ENCODE measurements at places on chromosomes 7 and 10. TPM values are rescaled to one million over a fixed set of nuclear protein-coding genes. Genes with fewer than 3 reads are reported as not detected.

DNA sequence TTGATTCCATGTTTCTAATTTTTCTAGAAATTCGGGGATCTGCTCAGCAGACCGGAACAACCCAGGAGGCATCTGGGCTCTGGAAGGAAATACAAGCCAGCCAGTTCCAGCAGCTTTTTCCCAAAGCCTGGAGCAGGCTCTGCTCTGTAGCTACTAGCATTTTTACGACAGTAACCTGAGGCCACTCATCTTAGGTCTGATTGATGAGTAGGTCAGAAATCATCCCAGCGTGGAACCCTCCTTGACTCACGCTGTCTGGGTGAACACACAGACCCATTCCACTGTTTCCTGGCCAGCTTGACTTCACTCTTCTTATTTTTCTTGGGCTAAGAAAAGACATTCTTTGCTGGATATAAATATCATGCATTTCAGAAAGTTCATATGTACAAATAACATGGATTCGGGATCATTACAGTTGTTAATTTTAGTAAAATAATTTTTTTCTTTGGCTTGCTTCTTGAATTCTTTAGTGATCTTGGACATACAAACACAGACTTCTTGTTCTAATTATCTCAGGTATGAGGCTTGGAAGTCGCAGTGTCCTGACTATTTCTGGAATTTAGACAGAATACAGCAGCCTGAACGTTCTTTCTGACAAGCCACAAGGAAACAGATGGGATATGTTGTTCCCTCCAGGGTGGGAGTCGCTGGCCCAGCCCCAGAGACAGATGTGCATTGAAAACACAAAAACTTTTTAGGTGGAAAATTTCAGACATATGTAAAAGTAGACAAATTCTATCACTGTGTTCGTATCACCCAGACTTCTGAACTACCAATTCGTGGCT lies 54.6 kb upstream of the PITRM1 start:
- DNase-seq: no peak

DNA sequence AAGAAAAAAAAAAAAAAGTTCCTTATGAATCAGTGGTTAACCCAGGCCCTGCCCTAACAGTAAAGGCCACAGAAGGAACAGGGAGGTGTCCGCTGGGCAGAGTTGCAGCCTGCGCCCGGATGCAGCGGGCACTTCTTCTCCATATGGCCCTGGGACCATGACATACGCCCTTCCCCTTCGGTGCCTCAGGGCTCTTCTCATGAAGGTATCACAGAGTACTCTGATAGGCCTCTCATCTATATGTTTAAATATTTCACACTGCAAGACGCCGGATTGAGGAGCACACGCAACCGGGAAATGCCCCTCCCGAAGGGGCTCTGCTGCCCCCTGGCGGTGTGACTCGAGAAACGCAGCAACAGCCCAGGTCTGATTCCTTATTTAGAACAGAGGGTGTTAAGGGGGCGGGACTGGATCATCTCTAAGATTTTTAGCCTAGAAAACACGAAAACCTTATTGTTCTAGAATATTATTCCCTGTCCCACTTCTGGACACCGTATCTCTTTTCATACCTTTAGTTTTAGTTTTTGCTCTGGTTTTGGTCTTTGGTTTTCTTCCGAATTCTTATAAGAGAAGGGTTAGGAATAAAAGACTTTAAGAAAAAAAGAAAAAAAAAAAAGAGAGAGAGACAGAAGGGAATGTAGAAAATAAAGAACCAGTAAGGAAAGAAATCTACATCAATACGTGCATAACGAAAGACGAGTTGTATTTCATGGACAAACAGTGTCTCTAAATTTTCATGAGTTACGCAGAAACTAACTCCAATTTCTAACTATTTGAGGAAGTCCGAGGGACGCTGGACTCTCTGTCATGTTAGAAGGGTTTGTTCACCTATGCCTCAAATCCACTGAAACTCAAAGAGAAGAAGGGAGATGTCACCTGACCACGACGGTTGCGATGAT lies 12.0 kb downstream of the DAGLB start:
- no peak for DNase-seq

- no peak for DNase-seq
Observed at GRCh38 chr10:84196083-84196482, 1.7 kb downstream of the CDHR1 start.

- no peak for DNase-seq
Observed at GRCh38 chr10:23523251-23523650, 84.4 kb downstream of the OTUD1 start.

- no peak for DNase-seq
Observed at GRCh38 chr10:124696446-124697392, 47.5 kb downstream of the FAM53B start.

DNA sequence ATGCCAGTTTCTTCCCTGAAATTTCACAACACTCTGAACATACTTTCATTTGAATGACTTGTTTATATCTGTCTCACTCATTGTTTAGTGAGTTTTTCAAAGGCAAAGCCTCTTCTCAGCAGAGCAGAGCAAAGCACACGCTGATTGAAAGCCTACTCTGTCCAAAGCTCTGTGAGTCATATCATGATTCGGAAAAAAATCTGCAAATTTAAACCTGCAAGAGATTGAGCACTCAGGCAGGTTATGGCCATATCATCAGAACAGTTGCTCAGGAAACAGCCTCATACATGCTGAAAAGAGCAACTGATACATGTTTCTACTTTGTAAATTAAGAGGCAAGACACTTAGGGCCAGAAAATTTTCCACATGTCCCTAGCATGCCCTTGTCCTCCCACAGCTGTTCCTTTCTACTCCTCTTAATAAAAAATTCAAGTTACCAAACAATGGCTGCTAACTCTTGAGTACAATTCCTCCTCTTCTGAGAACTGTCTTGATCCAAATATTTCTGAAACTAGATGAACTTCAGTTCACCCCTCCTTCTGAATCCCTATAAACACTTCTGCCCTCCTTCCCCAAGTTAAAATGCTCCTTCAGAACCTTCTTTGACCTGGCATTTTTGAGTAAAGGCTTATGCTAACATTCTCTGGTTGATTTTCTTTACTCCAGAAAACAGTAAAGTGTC lies 140.6 kb upstream of the HPS1 start:
- DNase-seq: no peak

- no peak for DNase-seq
Observed at GRCh38 chr7:78023191-78023590, 224.6 kb downstream of the PHTF2 start.

GRCh38 chr10:127408733-127409132 lies 140.4 kb upstream of the NPS start:
- DNase-seq: no peak

GRCh38 chr10:52906046-52906445 lies 133.5 kb upstream of the MBL2 start:
- no peak for DNase-seq

DNA sequence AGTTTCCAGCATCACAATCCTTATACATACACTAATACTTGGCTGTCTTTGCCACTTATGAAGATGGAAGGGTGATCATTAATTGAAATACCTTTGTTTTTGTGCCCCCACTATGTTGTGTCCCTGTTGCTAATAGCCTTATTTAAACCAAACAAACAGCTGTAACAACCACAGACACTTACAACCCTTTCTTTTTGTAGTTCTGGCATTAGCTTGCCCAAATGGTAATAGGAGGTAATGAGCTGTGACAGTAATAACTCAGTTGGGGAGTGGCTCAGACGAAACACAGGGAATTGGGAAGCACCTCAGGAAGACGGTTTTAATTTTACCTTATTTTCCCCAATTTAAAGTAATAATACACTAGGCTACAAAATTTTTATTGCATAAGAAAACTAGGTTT lies 83.4 kb downstream of the MDFIC start:
- no peak for DNase-seq

- no peak for DNase-seq
Observed at GRCh38 chr10:16458166-16458955, 21.6 kb downstream of the PTER start.

- DNase-seq: no peak
Observed at GRCh38 chr10:22043327-22043633, 39.8 kb upstream of the DNAJC1 start.

- no peak for DNase-seq
Observed at GRCh38 chr7:7569615-7570014, 2.9 kb downstream of the MIOS start.

GRCh38 chr7:128356546-128357216 lies 4.8 kb downstream of the PRRT4 start:
- DNase-seq: no peak

- no peak for DNase-seq
Observed at GRCh38 chr10:33265621-33266020, 68.8 kb downstream of the NRP1 start.

- no peak for DNase-seq
Observed at GRCh38 chr7:151311294-151311864, 30.2 kb upstream of the NUB1 start.

DNA sequence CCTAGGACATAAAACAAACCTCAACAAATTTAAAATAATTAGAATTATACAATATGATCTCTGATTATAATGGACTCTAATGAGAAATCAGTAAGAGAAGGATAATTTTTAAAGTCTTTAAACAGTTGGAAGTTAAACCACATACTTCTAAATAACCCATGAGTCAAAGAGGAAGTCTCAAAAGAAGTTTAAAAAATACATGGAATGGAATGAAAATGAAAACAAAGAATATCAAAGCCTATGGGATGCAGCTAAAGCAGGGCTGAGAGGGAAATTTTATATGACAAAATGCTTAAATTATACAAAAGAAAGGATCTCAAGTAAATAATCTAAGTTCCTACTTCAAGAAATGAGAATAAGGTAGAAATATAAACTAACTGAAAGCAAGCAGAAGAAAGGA lies 460.5 kb downstream of the RPS24 start:
- DNase-seq: no peak

GRCh38 chr10:108801775-108802517 lies 1121.4 kb downstream of the XPNPEP1 start:
- DNase-seq: no peak

GRCh38 chr10:100817268-100817839 lies 72.0 kb downstream of the PAX2 start:
- DNase-seq: no peak

- no peak for DNase-seq
Observed at GRCh38 chr10:58106211-58107035, 161.3 kb downstream of the IPMK start.

GRCh38 chr10:60495338-60496055 lies 105.8 kb upstream of the ANK3 start:
- DNase-seq: no peak

DNA sequence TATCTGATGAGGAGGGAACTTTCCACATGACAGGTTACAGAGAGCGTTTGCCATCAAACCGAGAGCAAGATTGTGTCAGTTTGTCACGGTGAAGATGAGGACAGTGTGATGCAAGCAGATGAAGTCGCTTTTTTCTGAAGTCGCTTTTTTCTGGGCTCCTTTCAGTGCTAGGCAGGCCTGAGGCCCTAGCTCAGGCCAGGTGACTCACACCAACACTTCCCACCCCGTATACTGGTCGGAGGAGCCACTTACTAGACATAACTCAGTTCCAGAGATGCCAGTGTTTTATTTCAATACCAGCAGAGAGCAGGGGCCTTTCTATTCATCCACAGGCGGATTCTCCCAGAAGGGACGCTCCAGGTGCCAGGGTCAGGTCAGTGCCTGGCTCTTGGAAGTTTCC lies 58.9 kb downstream of the SFMBT2 start:
- no peak for DNase-seq

GRCh38 chr7:102044984-102045673 lies 227.7 kb downstream of the CUX1 start:
- DNase-seq: no peak

GRCh38 chr7:37429435-37429791 lies 19.3 kb downstream of the ELMO1 start:
- no peak for DNase-seq

GRCh38 chr7:151588982-151589381 lies 69.3 kb upstream of the RHEB start:
- DNase-seq: no peak

GRCh38 chr7:78279457-78279856 lies 480.9 kb downstream of the PHTF2 start:
- DNase-seq: no peak

Gene PLA2G12B
- total RNA-seq: not detected

Gene TUBB8
- total RNA-seq: 0.08 TPM

Gene CRHR2
- total RNA-seq: not detected

Gene CTAGE15
- 0.46 TPM for total RNA-seq

Gene OPN1SW
- not detected for total RNA-seq

Gene LDB3
- 0.15 TPM for total RNA-seq

Gene C10orf105
- not detected for total RNA-seq

Gene RARRES2
- total RNA-seq: 1.1 TPM

Gene INTS1
- 173 TPM for total RNA-seq

Gene AZGP1
- 0.49 TPM for total RNA-seq

Gene GPR15LG
- 0.41 TPM for total RNA-seq

Gene SPDYE6
- not detected for total RNA-seq

Gene NOC3L
- total RNA-seq: 41.2 TPM

Gene OR2A12
- total RNA-seq: not detected

Measured in Panc1 (cell line).